ENCODE measurements at places on chromosomes 3 and 15.

DNA sequence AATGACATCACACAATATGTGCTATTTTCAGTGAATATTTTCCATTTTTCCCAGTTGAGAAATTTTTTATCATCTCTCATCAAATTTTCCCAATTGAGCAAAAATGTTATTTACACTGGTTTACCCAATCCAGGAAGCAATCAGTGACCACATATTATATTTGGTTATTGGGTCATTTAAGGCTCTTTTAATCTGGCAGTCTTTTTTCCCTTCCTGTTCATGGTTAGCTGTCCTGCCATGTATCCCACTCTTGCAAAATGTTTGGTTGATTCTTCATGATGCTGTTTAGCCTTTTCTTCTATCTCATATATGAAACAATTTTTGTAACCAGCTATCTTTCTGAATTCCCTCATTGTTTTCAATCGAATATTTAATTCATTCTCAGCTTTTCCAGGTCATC lies 626.0 kb downstream of the RBMS3 start:
- no peak for DNase-seq

DNA sequence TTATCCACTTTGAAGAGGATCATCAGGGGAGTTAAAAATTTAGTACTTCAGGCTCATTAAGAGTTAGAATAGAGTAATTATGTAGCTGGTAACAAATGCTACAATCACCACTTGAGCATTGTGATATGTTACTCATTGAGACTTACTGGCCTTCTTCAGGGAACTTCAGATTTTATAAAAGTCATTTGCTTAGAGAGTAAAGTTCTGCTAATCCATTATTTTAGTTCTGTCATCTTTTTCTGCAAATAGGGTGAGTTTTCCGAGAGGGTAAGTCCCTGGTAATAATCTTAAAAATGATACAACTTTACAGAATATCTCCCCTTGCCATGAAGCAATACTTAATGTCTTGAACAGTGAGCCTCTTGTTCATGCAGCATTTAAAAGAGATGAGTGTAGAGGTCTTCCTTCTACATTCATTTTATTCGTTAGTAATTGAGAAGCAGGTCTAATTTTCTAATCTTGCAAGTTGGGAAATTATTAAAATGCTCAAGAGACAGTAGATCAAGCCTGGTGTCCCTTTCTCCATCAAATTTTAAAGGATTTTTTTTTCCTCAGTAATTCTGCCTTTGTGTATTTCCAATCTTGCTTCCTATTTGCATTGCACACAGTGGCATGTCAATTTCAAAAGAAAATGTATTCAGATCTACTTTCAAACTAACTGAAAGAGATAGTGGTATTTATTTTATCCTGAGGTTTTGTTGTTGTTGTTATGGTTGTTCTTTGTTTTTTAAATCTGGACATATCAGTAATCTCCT lies 52.6 kb downstream of the MBNL1 start:
- DNase-seq = no peak

DNA sequence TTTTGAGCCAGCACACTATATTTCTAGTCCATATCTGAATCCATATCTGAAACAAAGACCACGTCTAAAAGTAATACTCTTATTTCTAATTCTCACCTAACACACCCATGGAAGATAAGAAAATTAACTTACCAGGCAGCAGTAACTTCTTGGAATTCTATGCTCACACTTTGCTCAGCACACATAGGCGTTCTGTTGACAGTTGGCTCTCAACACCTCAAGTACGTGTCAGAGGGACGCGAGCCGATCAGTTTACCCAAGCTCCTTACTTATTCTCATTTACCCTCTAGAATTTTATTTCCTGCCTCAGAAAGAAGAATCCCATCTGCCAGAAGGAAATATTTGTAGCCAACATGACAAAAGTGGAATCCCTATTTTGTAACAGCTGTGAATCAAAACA lies 911.9 kb downstream of the FHIT start:
- no peak for DNase-seq

DNA sequence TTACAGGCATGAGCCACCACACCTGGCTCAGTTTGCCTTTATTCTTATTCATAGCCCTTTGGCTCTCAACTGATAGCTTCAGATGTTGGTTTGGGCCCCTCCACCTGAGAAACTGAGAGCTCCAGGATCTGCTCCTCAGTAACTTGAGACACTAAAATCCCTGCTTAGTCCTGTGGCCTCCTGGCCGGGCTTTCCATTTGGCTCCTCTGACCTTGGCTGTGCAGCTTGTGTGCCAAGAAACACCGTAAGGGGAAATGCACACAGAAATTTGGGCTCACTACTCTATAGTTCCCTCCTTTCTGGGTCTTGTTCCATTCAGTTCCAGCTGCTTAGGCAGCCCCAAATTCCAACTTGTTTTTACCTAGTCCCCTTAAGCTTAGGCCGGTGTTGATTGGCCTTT lies 24.9 kb downstream of the NIPA2 start:
- no peak for DNase-seq

DNA sequence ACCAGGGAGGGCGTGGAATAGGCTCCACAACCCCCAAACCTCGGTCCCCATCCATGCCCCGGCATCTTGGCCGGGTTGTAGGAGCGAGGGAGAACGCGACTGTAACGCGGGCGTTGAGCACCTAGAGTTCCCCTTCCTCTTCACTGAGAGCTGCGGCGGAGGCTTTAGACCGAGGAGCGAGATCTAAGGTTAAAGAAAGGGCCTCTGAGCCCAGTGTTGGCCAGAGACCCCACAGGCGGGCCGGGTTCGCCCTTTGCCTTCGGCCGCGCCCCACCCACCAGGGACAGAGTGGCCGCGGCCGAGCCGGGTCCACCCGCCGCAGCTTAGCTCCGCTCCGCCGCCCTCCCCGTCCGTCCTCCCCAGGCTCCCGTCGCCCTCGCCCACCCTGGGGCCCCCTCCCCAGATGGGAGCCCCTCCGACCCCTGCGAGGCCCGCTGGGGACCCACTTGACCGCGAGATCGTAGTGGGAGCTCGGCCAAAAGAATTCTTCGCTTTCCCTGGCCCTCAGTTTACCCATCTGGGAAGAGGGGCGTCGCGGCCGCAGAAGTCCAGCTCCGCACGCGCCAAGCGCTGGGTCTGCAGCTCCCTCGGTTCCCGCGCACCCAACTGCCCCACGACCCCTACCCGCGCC lies 425 bp downstream of the ANPEP start:
- DNase-seq = peak; percentile 87

- DNase-seq = no peak
These were observed 79.1 kb upstream of the FAN1 start for GRCh38 chr15:30824518-30825195.

GRCh38 chr15:42921342-42921731 lies 759 bp upstream of the TTBK2 start:
- DNase-seq = peak; percentile 83

DNA sequence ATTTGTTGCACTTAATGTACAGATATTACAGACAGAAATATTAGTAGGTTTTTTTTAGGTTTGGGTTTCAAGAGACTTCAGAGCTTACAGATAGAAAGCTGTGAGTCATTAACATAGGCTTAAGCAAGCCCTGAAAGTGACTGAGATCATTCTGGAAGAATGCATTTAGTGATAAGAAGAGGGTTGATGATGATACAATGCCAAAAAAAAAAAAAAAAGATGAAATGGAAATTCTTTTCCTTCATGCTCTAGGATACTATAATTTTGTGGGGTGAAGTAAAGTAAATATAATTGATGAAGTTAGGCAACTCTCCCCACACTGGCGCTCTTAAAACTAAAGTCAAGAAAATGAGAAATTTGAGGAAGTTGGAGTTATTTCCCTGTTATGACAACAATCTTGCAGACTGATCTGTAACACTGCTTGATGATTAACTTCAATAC lies 169.4 kb upstream of the ZNF385D start:
- DNase-seq = no peak

GRCh38 chr3:197518881-197519421 lies 36.8 kb downstream of the BDH1 start:
- no peak for DNase-seq

GRCh38 chr3:70501561-70501960 lies 189.1 kb upstream of the MDFIC2 start:
- no peak for DNase-seq

GRCh38 chr3:58332575-58333188 lies at the start of gene PXK:
Gene PXK, plus strand, starts transcription at chr3:58332892. Its CDS starts 97 bp downstream, at chr3:58332989.
- DNase-seq = peak; percentile 98

GRCh38 chr3:131050001-131050400 lies 23.3 kb downstream of the NEK11 start:
- DNase-seq = no peak

DNA sequence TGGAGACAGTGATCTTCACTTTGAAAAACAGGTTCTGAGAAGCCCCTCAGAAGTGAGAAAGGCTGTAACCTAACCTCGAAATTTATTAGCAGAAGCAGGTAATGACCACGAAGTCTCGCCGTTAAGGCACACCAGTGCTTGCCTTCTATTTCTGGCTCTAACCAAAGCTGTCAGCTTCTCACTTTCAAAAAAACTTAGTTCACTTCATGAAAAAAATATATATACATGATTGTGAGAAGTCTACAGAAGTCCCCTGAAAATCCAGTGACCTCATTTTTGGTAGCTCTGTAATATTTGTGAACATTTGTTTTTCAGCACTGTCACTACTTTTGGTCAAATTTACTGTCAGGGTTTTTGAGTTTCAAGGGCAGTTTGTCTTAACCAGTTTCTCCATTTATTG lies 19.1 kb upstream of the AKAP13 start:
- DNase-seq = no peak

DNA sequence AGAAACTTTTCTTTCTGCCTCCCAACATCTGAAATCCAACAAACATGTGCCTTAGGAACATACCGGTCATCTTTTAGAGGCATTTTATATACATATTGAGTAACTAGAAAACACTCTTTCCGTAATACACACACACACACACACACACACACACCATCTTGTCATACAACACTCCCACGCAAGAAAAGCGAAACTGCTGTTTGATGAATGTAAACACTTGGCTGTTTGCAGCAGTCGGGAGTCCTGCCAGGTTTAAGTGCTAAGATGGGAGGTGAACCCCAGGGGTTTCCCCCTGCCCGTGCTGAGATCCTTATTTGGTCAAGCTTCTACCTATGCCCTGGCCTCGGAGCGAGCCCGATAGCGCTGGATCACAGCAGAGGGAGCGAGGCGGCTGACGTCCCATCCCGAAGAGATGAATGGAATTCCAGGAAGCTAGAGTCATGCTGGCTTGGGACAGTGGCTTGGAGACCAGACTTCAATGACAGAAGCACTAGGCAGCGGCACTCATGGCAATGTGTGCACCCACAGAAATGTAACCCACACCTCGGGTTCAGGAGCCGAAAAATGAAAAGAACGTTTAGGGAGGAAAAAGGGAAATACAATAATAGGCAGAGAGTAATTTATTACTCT lies 1.3 kb upstream of the THBS1 start:
- DNase-seq = no peak

DNA sequence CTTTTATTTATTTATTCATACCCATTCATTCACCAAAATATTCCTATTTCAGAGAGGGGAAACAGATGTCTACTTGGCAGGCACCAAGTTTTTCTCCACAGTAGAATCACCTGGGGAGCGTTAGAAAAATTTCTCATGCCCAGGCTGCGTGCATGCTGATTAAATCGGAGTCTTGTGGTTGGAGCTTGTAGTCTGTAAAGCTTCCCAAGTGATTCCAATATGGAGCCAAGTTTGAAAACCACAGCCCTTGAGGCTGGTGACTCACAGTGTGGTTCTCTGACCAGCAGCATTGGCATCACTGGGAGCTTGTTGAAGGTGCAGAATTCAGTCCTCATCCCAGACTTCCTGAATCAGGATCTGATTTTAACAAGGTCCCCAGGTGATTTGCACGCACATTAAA lies 49.7 kb downstream of the PDHB start:
- DNase-seq = no peak

DNA sequence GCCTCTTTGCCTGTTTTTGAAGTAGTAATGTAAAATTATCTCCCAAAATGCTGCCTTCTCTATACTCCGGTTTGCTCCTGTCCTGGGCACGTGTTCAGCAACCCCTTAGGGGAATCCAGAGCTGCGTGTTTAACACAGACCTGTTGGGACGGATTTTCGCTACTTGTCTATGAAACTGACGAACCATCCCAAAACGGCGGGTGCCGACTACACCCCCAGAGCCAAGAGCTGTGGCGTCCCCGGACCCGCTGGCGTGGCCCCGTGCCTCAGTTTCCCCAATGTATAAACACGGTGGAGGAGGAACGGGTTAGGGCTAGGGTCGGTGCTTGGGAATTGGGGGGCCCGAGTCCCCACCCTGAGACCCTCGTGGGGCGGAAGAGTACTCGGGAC lies 473 bp downstream of the FHIT start:
- no peak for DNase-seq

DNA sequence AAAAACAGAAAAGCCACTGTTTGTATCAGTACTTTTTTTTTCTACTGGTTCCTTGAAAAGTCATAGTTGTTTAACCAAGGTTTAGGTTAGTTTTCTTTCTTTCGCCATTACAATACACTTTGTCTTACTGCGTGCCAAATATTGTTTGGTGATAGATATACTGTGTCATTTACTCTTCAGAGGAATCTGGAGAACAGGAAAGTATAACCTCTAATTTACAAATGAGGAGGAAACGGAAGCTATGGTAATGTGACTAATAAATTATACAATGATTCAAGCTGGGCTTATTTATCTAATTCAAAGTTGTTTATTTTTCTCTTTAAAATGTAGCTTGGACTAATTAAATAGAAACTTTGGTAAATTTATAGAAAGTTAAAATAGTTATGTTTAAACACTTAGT lies 96.2 kb upstream of the ROBO2 start:
- no peak for DNase-seq

DNA sequence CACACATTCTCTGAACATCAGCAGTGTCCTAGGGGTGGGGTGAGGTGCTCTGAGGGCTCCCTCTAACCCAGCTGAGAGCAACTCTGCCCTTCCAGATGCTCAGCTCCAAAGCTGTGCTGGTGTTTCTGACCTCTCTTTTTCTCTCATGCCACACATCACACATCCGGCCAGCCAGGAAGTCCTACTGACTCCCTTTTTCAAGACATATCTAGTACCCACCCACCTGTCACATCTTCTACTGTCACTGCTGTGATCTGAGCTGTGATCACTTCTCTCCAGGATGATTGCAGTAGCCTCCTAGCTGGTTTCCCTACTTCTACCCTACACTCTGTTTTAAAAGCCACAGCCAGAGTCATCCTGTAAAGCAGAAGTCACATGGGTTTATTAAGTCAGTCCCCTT lies 30.2 kb upstream of the MASP1 start:
- DNase-seq = no peak

DNA sequence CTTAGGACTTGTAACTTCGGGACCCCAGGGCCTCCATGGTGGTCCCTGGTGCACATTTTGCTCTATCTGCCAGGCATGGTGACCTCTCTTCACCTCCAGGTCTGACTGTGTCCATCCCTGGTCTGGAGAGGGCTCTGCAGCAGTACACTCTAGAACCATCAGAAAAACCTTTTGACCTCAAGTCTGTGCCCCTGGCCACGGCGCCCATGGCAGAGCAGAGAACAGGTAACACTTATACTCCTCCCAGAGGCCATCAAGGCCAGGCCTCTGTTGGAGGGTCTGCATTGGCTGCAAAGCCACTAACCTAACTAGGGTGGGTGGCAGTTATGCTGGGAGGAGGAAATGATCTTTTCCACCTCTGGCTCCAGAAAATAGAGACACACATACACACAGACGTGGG lies 10.3 kb upstream of the HMCES start:
- DNase-seq = peak; percentile 31

- peak; percentile 39 for DNase-seq
These were observed 11.2 kb downstream of the RPL32 start for GRCh38 chr3:12829886-12830784.

- no peak for DNase-seq
These were observed 39.1 kb downstream of the MAP2K1 start for GRCh38 chr15:66425837-66426236.

Measured in spleen (tissue), 13 donors.